Ovary (tissue), 10 donors: ENCODE measurements at places on chromosomes 4 and X. TPM values are rescaled to one million over a fixed set of nuclear protein-coding genes. Genes with fewer than 3 reads are reported as not detected.

DNA sequence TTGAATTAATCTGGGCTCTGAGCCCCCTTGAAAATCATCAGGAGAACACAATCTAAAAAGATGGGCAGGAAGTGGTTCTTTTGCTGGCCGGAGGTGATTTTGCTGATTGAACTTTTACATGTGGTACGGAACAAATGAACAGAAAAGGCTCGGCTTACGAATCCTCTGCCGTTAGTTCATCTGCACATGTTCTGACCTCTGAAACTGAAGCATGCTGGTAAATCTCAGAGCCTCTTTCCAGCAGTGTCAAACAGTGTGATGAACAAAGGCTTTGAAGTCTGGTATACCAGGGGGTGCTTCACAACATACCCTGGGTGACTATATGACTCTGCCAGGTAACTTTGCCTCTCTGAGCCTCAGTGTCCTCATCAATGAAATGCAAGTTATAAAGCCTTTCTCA lies 194.2 kb upstream of the C1QTNF7 start:
- no peak for DNase-seq

The TEX13B gene
- total RNA-seq = not detected

The TMEM271 gene
- not detected for total RNA-seq

DNA sequence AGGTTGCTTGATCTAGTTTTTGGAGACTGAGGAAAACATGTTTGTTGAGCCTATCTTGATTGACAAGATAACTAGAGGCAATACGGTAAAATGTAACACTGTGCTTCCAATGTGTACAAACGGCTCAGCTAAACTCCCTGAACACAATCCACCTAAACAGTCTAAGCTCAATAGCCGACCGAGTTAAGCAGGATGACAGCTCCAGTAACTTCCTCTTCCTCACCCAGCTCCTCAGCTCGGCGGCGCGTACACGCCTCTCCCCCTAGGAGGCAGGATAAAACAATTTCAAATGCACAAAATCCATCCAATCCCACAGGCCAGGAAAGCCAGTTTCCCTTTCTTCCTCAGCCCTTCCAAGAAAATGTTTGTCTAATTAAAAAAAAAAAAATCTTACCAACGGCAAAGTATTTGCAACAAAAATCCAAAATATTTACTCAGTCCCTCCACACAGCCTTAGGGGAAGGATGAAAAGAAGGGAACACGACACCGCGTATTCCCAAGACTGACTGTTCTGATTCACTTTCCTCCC lies 1.0 kb downstream of the CNOT6L start:
- peak; percentile 76 for DNase-seq

DNA sequence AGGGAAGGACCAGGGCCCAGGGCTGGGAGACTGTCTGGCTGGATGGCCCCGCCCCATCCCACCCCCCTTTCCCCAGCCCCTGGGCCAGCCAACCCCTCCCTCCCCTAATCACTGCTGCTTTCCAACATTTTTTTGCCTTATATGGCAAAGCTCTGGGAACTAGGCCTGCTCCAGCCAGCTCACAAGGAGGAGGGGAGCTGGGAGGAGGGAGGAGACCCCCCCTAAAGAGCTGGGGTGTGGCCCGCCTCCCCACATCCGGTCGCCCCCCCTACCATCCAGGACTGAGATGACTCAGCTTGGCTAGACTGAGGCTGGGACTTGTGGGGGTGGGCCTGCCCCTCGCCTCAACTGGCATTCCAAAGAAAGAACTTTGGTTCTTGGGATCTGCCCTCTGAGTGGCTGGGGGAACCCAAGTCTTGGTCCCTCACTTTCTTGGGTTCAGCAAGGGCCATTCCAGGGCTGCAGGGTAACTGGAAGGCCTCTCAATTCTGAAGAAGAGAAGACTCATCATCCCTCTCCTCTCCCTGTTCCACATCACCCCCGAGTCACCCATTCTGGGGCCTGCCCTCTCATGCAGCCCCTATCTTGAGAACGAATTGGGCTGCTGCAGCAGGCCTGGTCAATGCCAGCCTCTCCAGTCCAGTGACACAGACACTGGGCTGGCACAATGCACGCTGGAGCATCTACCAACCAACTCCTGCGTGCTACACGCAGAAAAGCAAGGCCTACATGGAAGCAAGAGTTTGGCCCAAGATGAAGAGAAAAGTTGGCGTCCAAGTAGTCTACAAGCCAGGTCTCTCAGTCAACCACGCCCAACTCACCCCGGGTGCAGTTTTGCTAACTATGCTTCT lies 4.8 kb downstream of the FLNA start:
- DNase-seq = peak; percentile 85

GRCh38 chrX:68084765-68085164 lies 348.5 kb downstream of the OPHN1 start:
- no peak for DNase-seq

DNA sequence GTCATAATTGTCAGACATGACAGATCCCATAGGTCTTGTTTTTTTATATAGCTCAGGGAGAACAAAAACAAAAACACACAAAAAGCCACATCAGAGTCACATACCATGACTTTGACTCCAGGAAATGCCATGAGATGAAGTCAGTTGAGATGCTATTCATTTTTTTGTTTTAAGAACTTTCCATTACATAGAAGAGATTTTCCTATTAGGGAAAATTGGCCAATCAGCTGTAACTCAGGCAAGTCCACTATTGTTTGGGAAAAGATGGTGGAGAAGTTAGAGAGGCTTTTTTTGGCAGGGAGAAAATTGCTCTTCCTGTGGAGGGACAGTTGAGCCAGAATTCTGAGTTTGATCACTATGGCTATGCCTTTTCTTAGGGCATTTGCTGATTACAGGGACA lies 72.6 kb downstream of the SMARCA5 start:
- DNase-seq = no peak

The PPM1K gene
- total RNA-seq = 34.2 TPM

DNA sequence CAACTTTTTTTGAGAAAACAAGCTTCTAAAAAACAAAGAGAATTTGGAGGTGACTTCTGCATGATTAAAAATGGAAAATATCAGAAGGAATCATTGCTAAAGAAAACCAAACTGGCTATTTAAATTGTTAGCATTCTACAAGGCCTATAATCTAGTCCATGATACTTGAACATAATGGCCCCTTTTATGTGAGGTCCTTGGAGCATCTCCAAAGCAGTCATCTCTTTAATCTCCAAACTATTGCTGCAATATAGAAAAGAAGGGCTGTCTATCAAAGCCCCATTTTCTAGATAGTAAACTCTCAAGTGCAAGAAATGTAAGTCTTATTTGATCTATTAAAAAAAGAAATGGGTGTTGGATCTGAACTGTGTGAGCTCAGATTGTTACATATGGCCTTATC lies 615.1 kb downstream of the CENPC start:
- no peak for DNase-seq

The USP51 gene
- 5.6 TPM for total RNA-seq

- DNase-seq = no peak
Measured at GRCh38 chr4:138367942-138368341, 125.8 kb upstream of the SLC7A11 start.

DNA sequence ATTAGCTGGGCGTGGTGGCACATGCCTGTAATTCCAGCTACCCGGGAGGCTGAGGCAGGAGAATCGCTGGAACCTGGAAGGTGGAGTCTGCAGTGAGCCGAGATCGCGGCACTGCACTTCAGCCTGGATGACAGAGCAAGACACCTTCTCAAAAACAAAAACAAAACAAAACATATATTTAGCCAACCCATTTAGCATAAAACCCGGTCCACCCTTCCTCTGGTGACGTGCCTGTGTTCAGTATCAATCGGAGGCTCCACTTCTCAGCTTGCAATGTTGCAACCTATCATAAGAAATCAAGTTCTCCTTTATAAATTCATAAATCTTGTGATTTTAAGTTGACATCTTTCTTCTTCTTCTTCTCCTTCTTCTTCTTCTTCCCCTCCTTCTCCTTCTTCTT lies 73.9 kb downstream of the SLC34A2 start:
- no peak for DNase-seq

- no peak for DNase-seq
Measured at GRCh38 chr4:160510928-160511327, 1408.0 kb downstream of the RAPGEF2 start.

- no peak for DNase-seq
Measured at GRCh38 chr4:125387770-125388169, 73.0 kb downstream of the FAT4 start.

- no peak for DNase-seq
Measured at GRCh38 chr4:3070709-3071500, 3.4 kb downstream of the HTT-AS start.

DNA sequence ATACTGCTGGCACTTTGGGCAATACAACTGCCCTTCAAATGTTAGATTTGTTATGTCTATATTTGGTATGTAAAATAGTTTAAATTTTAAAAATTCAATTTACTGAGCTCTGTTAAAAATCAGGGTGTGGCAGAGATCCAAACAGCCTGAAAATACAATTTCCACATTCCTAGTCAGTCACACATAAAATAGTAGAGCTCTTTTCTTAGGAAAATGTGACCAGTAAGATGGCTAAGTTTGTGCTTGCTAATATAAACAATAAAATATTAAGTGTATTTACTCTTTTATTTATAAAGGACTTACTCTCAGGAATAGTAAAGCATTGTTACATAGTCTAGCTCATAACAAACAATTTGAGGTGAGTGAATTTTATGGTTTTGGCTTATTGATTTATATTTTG lies 200.2 kb downstream of the DKK2 start:
- no peak for DNase-seq

- no peak for DNase-seq
Measured at GRCh38 chrX:122567911-122568310, 616.2 kb upstream of the GRIA3 start.
